ENCODE measurements at places on chromosomes 12 and 14.

- DNase-seq, result no peak
Measured at GRCh38 chr12:56679883-56680575, 8.1 kb downstream of the PTGES3 start.

DNA sequence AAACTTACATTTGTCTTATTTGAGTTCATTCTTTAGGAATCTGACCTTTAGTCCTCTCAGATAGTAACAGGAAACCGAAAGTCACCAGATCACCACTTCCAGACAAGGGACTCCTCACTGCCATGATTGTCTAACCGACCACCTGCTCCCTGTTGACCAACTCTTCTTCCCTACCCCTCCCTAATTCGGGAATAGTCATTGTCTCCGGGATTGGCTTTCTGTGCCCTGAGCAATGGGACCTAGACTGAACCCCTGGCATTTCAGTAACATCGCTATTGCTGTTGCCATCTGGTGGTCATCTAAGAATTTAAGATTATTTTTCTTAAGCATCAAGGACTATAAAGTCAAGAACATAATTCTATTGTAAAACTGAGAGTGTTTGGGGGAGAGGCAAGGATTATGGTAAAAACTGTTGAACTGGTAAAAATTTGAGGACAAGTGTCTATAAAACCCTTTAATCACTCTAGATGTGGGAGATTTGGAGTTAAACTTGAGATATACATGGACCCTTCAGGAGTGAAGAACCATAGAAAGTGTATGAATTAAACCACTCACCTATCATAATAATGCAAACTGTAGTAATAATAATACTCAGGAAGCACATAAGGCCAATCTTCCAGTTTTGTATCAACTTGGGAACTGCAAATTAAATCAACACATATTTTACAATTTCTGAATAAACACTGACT is 6.3 kb downstream of the CLEC2A start:
- no peak for DNase-seq

DNA sequence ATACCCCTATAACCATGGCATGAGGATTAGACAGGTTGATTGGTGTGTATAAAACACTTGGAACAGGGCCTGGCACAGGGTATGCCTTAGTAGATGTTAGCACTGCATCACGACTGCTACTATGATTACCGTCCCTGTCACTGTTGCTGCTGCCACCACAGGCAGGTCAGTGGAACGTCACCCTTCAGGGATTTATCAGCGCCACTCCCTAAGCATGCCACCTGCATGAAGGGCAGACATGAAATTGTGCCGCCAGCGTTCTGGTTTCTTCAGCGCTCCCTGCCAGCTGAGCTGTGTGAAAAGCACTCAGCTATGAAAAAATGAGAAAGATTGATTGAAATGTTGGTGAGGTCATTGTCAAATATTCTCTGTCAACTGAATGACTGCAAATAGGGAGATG is 477.0 kb downstream of the DPF3 start:
- DNase-seq, result peak; percentile 1

- no peak for DNase-seq
Measured at GRCh38 chr12:80979816-80980215, 42.1 kb upstream of the LIN7A start.

DNA sequence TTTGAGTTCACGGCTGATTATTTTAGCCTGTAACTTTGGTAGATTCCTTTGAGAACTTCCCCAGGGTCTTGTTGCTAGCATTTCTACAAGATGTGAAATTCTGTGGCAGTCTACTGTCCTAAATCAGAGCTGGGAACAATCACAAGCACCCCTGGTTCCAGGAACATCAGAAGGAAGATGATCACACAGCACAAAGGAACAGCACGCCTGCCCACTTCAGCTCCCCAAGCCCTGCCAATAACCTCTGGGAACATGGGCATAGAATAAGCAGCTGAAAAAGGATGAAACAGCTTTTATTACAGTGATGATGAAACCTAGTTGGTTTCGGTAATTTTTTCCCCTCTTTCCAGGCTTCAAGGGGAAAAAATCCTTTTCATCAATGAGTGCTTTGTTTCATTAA is 12.3 kb downstream of the GPR19 start:
- no peak for DNase-seq

DNA sequence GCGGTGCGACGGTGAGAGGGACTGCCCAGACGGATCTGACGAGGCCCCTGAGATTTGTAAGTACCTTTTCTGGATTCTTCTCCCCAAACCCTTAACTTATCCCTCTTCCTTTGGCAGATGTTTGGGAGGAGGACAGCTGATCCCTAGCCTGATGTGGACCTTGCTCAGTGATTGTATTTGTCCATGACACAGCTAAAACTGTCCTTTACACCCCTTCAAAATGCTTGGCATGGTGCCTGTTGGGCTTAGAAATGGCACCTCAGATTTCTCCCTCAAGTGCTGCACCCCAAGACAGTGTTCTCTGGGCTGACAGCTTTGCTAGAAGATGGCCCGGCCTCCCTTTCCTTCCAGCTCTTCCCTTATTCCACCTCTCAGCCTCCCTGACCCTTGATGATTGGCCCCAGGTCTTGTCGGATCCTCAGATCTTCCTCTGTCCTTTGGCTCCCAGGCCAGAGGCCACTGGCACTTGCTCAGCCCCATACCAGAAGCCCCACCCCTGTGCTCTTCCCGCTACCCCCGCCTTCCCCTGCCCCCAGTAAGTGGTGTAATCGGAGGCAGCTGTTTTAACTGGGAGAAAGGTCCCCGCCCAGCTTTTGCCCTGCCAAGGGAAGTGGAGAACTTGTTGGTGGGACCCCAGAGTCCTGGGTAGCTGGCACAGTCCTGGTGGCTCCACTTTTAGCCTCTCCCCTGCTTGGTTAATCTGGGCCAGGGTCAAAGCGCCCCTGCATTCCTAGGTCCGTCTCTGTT is 8.7 kb downstream of the LRP1-AS start:
- DNase-seq, result peak; percentile 49

- no peak for DNase-seq
Measured at GRCh38 chr14:59959668-59960067, 39.7 kb downstream of the LRRC9 start.

- DNase-seq, result no peak
Measured at GRCh38 chr12:131356485-131357184, 354.3 kb upstream of the SFSWAP start.

- peak; percentile 22 for DNase-seq
Measured at GRCh38 chr14:91177073-91178034, 63.5 kb downstream of the DGLUCY start.

GRCh38 chr14:72744416-72745120 is 149.3 kb downstream of the DPF3 start:
- no peak for DNase-seq

- DNase-seq, result no peak
Measured at GRCh38 chr14:34038358-34039057, 87.6 kb upstream of the EGLN3 start.

GRCh38 chr14:28307506-28307905 is 459.1 kb upstream of the FOXG1 start:
- no peak for DNase-seq

DNA sequence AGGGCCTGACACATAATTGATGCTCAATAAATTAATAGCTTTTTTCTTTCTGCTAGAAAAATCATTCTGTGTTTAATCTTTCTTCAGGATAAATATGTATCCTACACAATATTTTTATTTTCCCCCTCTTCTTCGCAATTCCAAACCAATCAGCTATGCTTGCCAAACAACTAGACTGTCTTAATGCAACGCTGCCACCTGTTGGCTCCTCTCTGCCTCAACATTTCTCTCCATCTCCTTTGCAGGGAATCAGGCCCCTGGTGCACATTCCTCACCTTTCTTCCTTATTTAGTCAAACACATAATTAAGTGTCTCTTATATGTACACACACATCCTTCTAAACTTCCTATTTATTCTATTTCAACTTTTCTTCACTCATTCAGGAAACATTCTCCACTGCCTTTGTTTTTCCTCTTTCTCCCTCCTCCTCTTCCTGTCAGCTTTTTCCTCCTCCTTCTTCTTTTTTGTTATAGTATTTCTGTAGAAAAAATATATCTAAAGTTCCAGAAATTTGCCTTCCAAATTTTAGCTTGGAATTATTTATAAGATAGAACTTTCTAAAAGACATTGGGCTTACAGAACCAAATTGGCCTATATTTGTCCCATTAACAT is 406.0 kb downstream of the PRKD1 start:
- no peak for DNase-seq

- no peak for DNase-seq
Measured at GRCh38 chr12:64633940-64634337, 23.6 kb downstream of the RASSF3 start.

- no peak for DNase-seq
Measured at GRCh38 chr12:128190052-128190451, 76.9 kb upstream of the TMEM132C start.

DNA sequence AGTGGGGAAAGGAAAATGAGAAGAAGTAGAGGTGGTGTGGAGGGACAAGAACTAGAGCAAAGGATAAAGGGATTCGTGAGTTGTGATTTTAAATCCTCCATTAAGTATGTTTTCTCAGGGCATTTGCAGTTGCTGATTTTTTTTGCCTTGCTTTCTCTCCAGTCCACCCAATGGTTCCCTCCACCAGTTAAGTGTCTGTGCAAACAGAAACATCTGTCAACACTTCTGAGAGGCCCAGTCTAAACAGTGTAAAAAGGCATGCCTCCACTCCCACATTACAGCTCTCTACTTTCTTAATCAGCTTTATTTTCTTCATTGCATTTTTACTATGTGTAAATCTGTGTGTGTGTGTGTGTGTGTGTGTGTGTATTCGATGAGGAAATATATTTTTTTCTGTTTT is 141.2 kb downstream of the PPFIA2 start:
- no peak for DNase-seq

GRCh38 chr14:86613786-86614185 is 1083.8 kb downstream of the FLRT2 start:
- DNase-seq, result no peak

DNA sequence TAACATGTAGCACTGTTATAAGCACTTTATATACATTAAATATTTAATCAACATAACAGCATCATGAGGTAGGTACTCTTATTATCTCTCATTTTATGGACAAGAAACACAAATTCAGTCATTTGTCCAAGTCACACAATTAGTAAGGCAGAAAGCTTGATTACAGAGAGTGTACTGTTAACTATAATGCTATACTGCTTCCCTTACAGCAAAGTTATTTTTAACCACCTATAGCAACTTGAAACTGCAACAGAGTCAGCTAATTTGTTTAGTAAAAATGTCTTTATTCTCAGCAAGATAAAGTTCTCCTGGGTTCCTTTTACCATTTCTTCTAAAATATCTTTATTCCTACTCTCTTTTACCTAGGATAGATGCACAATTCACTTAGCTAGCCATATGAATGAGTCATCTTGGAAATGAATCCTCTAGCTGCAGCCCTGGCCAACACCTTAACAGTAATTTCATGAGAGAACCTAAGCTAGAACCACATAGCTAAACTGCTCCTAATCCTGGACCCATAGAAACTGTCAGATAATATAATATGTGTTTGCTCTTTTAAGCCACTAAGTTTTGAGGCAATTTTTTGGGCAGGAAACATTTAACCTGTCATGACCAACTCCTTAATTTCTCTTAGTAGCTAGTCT is 90.2 kb upstream of the HECTD1 start:
- no peak for DNase-seq

DNA sequence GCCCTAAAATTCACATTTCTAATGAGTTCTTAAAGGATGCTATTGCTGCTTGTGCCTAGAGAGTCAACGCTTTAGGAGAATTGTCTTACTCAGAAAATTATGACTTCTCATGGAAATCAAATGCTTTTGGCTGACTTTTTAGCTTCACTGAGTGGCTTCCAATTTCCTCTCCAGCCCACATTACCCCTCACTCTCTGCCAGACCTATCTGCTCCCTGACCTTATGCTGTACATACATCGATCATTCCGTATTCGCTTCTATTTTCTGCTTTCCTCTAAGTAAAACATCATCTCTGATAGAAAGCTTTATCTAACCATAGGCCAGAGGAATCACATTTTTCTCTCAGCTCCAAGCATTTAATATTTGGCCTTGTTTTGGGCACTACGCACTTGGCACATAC is 12.5 kb upstream of the SMCO3 start:
- DNase-seq, result no peak

DNA sequence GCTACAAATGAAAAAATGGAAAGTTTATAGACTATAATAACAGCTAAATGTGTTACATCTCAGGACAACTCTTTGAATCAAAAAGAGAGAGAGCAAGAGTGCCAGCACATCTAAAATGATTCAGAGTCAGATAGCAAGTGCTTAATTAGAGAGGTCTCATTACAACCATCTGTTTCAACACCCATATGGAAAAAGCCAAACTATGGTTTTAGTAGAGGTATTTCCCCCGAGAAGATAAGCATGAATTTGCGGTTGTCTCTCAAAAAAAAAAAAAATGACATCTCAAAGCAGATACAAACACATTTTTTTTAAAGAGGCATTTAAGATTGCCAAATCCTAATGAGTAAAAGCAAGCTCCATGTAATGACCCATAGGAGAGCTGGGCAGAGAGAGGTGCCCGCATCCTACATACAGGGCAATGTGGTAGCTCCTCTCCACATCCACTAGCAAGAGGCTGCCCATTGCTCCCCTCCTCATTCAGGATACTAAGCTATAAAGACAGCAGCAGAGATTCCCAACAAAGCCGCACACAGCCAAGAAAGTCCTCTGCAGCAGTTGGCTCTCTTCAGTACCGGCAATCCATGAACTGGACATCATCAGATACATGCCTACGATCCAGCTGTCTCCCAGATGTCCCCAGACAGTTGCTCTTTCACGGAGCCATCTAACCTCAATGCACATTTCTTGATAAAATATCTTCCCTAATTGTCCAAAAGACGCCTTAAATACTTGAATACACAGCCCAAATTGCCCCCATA is 100.4 kb downstream of the EFCAB11 start:
- no peak for DNase-seq

DNA sequence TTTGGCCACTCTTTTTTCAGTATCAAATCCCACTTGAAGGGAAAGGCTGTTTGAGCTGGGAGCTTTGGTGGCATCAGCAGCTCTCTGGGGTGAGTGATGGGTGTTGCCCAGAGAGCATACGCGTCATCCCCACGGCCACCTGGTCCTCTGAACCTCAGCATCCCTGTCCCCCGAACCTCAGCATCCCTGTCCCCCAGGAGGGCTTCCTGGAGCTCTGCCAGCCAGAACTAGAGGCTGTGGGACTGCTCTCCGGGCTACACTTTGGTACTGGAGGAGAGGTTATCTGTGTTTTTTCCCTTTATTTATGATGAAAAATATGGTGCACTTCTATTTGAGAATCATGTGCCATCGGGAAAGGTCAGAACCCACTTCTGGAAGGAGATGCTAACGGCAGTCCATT is 131.5 kb upstream of the RTL1 start:
- DNase-seq, result no peak

GRCh38 chr14:68934066-68934465 is 45.0 kb downstream of the ACTN1 start:
- no peak for DNase-seq

- DNase-seq, result no peak
Measured at GRCh38 chr14:55118761-55119160, 10.3 kb upstream of the LGALS3 start.
